Activated CD4-positive, alpha-beta T cell treated with anti-CD3 and anti-CD28 coated beads, Interleukin-2, amount 10 ng/mL, durations not matched to agents 24 days and 14 days (primary cell): ENCODE measurements at places on chromosomes 6 and 20. TPM values are rescaled to one million over a fixed set of nuclear protein-coding genes. Genes with fewer than 3 reads are reported as not detected.

DNA sequence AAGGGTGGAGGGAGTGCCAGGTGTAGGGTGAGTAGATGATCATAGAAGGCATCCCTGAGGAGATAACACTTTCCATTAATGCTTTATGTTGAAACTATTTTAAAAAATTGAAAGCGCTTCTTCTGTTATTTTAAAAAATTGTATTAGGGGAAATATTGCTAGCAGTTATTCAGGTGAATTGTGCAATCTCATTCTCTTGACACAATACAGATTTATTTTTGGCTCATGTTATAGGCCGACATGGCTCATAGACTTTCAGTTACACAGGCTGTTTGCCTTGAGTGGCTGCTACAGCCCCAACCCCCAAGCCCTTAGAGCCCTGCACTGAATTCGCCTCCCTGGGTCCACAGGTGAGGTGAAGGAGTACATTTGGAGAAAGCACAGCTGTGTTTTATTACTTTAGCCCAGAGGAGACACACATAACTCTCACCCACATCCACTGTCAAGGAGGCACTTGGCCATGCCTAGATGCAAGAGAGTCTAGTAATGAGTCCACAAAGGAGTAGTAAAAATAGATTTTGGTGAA is 228.2 kb downstream of the RFPL4B start:
- H3K4me1 ChIP-seq, result no peaks in the 10 kb centered on the region
- H3K36me3 ChIP-seq, result no peaks in the 10 kb centered on the region
- H3K27ac ChIP-seq, result no peak overlapping the region
- H3K4me3 ChIP-seq, result no peak overlapping the region
- no peaks in the 10 kb centered on the region for H3K27me3 ChIP-seq

DNA sequence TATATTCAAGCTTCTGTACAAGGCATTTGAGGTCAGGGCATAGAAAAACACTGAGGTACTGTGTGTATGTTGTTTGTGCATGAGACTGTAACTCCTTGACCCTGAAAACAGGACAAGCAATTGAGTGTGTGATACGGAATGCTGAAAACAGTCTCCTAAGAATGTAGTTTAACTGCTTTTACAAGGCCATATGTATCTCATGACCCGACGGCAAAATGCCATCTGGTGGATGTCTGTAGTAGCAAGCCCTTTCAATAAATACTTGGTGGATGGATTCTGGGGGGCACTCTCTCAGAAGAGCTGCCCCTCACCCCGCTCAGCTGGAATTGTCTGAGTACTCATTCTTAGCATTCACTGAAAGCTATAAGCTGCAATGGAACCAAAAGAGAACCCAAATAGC is 69.3 kb upstream of the EYS start:
- no peak overlapping the region for H3K27ac ChIP-seq
- DNase-seq, result no peak
- H3K4me1 ChIP-seq, result no peaks in the 10 kb centered on the region
- H3K4me3 ChIP-seq, result no peak overlapping the region
- no peaks in the 10 kb centered on the region for H3K27me3 ChIP-seq

Gene TAP2
- total RNA-seq, result 152 and 163 TPM in 2 replicates

DNA sequence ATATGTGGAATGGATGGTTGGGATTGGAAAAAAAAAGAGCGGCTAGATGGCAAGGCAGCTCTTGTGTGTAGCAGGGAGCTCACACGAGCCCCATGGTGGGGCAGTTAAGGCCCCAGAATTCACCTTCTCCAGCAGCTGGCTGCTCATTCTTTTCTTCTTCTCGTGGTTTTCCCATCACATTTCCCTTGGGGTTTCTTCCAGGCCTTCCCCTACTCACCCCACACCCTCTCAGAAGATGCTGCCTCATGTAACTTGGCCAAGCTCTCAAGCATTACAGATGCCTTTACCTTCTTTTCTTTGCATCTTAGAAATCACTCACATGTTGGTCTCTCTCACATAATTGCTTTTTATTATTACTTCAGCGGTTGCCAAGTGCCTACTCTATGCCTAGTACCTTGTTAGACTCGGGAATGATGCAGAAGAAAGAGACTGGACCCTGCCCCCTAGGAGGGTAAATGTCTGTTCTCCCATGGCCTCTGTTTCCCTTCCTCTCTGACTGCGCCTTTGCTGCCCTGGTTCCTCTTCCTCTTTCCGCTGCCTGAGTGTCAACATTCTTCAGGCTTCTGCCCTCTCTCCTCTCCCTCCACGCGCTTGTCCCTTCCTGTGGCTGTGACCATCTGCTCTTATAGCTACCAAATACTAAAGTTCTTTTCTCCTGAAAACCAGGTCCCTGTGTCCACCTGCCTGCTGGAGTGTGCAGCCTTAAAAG is 28.6 kb downstream of the PPARD start:
- peak overlapping the region; percentile 79 for H3K4me3 ChIP-seq
- H3K4me1 ChIP-seq, result peaks cover 50% of the 10 kb centered on the region
- no peaks in the 10 kb centered on the region for H3K27me3 ChIP-seq
- H3K36me3 ChIP-seq, result peaks cover 31% of the 10 kb centered on the region
- peak overlapping the region; percentile 96 for H3K27ac ChIP-seq

- H3K36me3 ChIP-seq, result no peaks in the 10 kb centered on the region
- no peak overlapping the region for H3K27ac ChIP-seq
- H3K4me1 ChIP-seq, result no peaks in the 10 kb centered on the region
- H3K27me3 ChIP-seq, result no peaks in the 10 kb centered on the region
- DNase-seq, result no peak
Observed at GRCh38 chr20:8798505-8798904, 270.4 kb upstream of the PLCB4 start.

- no peak overlapping the region for H3K27ac ChIP-seq
- H3K36me3 ChIP-seq, result no peaks in the 10 kb centered on the region
- peak; percentile 89 for DNase-seq
- no peak overlapping the region for H3K4me3 ChIP-seq
- peaks cover 13% of the 10 kb centered on the region for H3K27me3 ChIP-seq
Observed at GRCh38 chr6:41278699-41279405, 7.6 kb downstream of the TREM1 start.

DNA sequence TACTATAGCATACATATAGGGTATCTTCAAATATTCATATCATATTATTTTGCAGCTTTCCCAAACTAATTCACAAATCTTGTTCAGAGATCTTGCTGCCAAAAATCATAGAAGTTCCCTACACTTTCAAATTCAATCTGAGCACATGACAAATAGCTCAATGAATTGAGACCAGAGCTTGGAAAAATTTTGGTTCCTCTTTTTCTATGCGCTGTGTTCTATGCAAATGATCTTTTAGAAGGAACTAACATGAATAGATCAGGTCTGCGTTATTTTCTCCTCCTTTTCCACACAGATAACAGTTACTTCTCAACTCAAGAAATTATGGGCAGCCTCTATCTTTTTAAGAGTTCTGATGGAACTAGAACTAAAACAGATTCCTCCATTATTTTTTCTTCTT is 316.3 kb downstream of the ARHGAP18 start:
- peaks cover 4% of the 10 kb centered on the region for H3K27me3 ChIP-seq
- DNase-seq, result no peak
- H3K4me1 ChIP-seq, result no peaks in the 10 kb centered on the region
- H3K36me3 ChIP-seq, result no peaks in the 10 kb centered on the region
- no peak overlapping the region for H3K27ac ChIP-seq

Gene C6orf132
- total RNA-seq, result 0.21 and 0.40 TPM in 2 replicates

GRCh38 chr6:159114569-159114968 is 54.6 kb upstream of the FNDC1 start:
- H3K4me3 ChIP-seq, result no peak overlapping the region
- no peaks in the 10 kb centered on the region for H3K36me3 ChIP-seq
- no peak overlapping the region for H3K27ac ChIP-seq
- no peaks in the 10 kb centered on the region for H3K27me3 ChIP-seq
- no peak for DNase-seq

GRCh38 chr20:25076201-25076600 is 5.7 kb downstream of the VSX1 start:
- no peak overlapping the region for H3K4me3 ChIP-seq
- DNase-seq, result no peak
- H3K36me3 ChIP-seq, result peaks cover 2% of the 10 kb centered on the region

- peaks cover 31% of the 10 kb centered on the region for H3K27me3 ChIP-seq
- no peaks in the 10 kb centered on the region for H3K36me3 ChIP-seq
- H3K4me1 ChIP-seq, result peaks cover 19% of the 10 kb centered on the region
- DNase-seq, result no peak
Observed at GRCh38 chr6:6725468-6726209, 137.1 kb downstream of the LY86 start.

- H3K4me3 ChIP-seq, result no peak overlapping the region
- DNase-seq, result no peak
- peaks cover 41% of the 10 kb centered on the region for H3K27me3 ChIP-seq
- no peaks in the 10 kb centered on the region for H3K36me3 ChIP-seq
- peaks cover 13% of the 10 kb centered on the region for H3K4me1 ChIP-seq
- H3K27ac ChIP-seq, result no peak overlapping the region
Observed at GRCh38 chr6:28841290-28841689, 82.5 kb downstream of the TRIM27 start.

DNA sequence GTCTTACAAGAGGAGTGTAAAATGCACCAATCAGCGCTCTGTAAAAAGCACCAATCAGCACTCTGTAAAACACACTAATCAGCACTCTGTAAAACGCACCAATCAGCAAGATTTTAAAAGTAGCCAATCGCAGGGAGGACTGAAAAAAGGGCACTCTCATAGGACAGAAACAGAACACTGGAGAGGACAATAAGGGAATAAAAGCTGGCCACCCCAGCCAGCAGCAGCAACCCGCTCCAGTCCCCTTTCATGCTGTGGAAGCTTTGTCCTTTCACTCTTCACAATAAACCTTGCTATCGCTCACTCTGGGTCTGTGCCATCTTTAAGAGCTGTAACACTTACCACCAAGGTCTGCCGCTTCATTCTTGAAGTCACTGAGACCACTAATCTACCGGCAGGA is 1.7 kb upstream of the AIG1 start:
- no peak for DNase-seq
- no peak overlapping the region for H3K27ac ChIP-seq
- peak overlapping the region; percentile 12 for H3K4me3 ChIP-seq

Gene TMEM170B
- 0.72 and 0.73 TPM in 2 replicates for total RNA-seq

Gene GMDS
- total RNA-seq, result 38.2 and 47.4 TPM in 2 replicates

Gene RAD21L1
- not detected in 2 replicates for total RNA-seq

DNA sequence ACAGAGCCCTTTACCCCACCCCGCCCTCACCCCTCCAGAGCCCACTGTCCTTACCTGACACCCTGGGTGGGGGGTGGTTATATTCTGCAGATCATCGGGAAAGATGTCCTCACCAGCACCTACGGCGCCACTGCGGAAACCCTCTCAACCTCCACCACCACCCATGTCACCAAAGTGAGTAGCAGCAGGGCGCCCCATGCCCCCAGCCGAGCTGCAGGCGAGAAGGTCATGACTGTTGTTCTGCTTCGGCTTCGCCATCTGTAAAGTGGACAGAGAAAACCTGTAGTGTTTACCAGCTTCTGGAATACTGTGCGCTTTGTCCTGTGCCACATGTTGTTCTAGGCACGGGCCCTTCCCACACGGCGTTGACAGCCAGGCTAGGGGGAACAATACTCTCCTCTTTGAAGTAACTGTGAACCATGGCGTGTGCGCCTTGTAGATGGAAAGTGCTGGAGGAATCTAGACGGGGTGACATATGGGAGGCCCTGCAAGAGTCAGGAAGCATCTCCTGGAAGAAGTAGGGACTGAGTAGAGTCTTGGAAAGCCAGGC is 16.5 kb upstream of the AAR2 start:
- H3K4me1 ChIP-seq, result no peaks in the 10 kb centered on the region
- no peak overlapping the region for H3K4me3 ChIP-seq
- peaks cover 8% of the 10 kb centered on the region for H3K27me3 ChIP-seq
- no peaks in the 10 kb centered on the region for H3K36me3 ChIP-seq

DNA sequence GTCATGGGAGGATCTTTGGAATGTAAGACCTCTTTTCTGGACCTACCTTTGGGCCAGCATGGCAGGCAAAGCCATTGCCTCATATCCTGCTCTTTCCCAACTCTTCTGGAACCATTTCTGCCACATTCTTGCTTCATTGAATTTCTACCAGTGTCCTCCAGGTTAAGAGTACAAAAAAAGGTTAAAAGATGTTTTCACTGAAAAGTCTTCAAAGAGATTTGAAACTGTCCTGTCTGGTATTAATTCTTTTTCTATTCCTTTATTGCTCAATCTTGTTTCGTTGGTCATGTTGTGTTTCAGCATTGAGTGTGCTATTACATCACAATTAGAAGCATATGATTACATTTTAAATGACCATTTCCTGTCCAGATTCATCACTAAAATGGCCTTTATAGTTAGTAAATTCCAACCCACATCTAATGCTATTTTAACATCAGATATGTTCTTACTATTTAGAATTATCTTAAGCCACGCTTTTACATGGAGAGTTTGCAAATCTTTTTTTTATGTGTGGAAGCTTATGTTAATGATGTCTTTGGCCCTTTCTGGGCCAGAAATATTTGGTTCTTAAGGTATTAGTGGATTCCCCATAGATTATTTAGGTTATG is 450.9 kb downstream of the GJA1 start:
- H3K36me3 ChIP-seq, result no peaks in the 10 kb centered on the region
- no peaks in the 10 kb centered on the region for H3K27me3 ChIP-seq
- H3K4me3 ChIP-seq, result no peak overlapping the region

DNA sequence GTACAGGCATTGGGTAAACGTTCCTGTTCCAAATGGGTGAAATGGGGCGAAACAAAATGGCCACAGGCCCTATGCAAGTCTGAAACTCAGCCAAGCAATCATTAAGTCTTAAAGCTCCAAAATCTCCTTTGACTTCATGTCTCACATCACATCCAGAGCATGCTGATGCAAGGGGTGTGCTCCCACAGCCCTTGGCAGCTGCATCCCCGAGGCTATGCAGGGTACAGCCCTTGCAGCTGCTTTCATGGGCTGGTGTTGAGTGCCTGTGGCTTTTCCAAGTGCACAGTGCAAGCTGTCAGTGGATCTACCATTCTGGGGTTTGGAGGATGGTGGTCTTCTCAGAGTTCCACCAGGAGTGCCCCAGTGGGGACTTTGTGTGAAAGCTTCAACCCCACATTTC is 270.0 kb upstream of the CDYL start:
- H3K27me3 ChIP-seq, result peaks cover 2% of the 10 kb centered on the region
- no peaks in the 10 kb centered on the region for H3K36me3 ChIP-seq
- H3K27ac ChIP-seq, result no peak overlapping the region
- DNase-seq, result no peak
- H3K4me1 ChIP-seq, result no peaks in the 10 kb centered on the region

DNA sequence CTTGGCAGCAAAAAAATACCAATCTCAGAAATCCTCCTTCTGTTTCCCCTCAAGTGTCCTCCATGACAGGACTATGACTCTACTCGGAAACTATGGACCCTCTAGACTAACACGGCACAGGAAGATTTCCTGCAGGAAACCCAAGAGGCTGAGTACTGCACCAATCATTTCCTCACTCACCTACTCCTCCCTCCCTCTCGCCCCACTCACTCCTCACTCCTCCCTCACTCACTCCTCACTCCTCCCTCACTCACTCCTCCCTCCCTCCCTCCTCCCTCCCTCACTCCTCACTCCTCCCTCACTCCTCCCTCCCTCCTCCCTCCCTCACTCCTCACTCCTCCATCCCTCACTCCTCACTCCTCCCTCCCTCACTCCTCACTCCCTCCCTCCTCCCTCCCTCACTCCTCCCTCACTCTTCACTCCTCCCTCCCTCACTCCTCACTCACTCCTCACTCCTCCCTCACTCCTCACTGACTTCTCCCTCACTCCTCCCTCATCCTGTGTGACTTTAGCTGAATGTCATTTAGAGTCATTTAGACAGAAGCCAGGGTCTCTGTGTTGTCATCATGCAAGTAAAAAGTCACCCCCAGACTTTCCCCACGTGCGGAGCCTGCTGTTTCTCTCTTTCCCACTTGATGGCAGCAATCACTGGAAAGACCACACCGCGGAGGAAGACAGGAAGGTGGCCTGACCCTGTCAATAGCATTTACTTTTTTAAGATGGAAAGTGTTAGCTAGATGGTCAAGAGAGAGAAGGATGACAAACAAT is 226.8 kb upstream of the PDE10A start:
- H3K27me3 ChIP-seq, result peaks cover 2% of the 10 kb centered on the region
